ENCODE measurements at places on chromosomes 3 and 15.

GRCh38 chr3:178767581-178767980, 231.3 kb downstream of the KCNMB2 start:
- no peak for DNase-seq

DNA sequence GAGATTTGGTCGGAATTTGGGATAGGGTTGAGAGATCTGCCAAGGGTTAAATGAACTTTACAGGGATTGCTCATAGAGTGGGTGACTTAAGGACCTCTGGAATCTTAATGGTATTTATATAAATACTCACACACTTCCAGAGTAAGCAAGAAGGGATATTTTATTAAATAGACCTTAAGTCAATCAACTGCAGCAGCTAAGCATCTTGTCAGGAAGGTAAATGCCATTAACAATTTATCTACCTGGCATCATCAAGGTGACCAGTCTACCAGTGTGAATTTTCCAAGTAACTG, 123.9 kb downstream of the FEZF2 start:
- no peak for DNase-seq

DNA sequence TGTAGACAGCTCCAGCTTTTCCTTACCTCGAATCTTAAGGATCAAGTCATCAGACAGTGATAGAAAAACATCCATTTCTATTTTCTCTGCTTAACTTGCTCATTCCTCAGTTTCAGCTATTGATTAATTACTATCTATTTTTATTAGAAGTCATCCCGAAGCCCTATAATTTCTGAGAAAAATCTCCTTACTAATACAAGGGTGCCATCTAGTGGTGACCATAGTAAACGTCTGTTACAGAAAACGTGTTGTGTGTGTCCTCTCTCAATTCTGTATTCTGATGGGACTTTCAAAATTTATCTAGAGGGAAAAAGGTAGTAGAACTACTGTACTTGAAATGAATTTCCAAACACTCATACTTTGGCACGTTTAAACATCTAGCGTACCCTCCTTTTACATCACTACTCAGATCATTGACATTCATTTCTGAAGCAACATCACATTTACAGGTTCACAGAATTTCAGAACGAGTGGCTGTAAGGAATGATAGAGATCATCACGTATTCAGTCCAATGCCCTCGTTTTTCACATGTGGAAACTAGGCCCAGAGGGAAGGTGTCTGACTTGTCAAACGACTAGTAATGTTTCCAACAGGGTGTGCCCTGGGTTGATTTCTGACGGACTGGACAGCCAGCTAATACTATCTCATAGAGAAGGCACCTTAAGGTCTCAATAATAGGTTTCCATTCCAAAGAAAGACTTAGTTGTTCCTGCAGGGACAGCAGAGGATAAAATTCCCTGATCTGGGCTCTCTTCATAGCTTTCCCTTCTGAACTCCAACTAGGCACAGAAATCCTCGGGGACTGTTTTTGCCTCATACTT, 25.6 kb downstream of the HACD2 start:
- no peak for DNase-seq

DNA sequence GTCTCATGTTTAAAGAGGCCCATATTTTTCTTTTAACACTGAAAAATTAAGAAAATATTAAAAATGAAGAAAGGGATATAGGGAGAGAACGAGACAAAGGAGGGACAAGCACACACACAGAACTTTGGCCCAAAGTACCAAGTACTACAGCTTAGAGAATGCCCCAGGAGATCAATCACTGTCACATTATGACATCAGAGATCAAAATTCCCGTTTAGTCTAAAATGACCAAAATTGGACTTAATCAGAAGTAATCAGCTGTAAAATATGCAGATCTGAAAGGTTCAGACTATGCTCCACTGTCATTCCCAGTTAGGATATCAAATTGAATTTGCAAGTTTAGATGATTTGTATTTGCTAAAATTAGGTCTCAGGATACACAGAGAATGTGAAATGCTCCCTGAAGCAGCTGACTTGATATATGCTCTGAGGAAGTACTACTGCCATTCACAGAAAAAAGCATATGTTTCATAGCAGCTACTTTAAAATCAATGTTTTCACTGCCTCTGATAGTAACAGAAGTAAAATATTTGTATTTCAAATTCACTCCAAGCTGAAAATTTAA, 123.0 kb downstream of the PEAK1 start:
- DNase-seq, result no peak

GRCh38 chr15:29103824-29104565, 165.6 kb downstream of the NSMCE3 start:
- DNase-seq, result no peak

DNA sequence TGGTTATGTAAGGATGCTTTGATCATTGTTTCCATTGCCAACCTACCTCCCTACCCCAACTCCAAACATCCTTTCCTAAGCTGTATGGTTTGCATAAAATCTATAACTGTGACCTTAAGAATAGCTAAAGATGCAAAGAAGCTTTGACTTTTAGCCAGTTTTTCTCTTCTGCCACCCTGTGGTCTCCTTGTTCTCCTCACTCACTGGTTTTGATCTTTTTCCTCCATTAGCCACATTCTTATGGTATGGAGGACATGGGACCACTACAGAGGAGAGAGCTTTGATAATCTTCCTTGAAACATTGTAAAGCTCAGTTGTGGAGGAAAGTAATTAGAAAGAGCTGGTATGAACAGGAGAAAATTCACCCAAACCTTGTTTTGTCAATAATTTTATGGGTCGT, 115.9 kb downstream of the NEK11 start:
- DNase-seq, result no peak

- no peak for DNase-seq
Observed at GRCh38 chr3:49133226-49133951, 539 bp upstream of the LAMB2 start.

GRCh38 chr3:168618827-168619470, 523.2 kb upstream of the GOLIM4 start:
- DNase-seq, result no peak

GRCh38 chr15:78909791-78910228, 35.0 kb downstream of the CTSH start:
- DNase-seq, result no peak

DNA sequence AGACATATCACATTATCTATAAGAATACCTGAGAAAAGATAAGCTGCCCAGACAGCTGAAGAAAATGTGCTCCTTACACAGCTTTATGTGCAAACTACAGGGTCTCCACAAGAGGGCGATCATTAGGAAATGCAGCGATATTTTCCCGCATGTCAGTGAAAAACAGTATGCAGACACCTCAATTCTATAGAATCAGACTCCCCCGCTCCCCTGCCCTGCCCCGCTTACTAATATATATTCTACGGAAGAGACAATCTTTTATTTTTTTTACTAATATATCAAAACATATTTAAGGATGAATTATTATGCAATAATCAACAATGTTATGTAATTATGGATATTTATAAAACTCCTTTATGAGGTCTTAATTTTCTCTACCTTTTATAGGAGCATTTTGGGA, 681.3 kb downstream of the ROBO1 start:
- DNase-seq, result no peak

DNA sequence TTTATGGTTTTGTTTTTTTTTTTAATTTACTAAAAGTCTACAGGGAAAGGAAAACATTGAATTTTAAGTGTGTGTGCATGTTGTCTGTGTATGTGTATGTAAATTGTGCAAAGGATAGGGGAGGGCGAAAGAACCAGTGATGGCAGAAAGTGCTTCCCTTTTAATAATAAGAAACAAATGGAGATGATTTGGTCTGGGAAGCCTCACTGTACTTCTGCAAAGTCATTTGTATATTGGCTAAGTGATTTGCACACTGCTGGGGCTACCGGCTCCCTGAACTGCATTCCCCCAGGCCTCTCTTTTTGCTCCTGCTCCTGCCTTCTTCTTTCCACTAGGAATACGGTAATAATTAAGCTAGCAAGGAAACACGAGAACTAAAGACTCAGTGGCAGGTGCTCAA, 101.2 kb downstream of the CD47 start:
- no peak for DNase-seq

DNA sequence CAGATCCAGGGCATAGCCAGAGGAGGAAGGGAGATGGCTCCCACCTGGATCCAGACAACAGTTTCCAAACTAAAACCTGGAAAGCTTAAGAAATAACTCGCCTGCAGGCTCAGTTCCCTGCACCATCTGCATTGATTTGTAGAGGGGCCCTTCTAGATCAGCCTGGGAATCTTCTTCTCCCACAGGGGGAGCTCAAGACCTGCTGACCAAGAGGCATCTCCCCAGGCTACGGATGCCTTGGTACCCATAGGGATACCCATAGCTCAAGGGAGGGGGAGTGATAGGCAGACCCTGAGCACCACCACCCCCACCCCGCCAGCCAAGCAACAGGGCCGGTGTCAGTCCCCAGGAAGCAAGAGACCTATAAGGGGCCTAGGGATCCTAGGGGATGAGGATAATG, 28.0 kb upstream of the DCLK3 start:
- DNase-seq, result no peak

DNA sequence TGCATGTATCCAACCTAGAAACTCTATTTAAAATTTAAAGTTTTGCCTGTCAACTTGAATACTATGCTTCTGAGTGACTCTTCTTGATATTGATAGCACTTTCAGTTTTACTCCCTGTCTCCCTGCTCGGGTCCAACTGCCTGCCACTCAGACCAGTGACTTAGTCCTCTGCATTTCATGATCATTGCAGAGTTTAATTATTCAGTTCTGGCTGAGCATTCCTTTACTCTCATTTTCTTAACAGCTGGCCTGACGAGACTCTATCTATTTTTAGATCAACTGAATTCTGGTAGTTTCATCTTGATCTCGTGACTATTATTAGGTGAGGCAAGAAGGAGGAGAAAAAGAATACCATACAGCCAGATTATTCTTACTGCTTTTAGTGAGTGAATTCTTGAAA, 617.4 kb downstream of the SI start:
- DNase-seq, result no peak

GRCh38 chr3:177220136-177220974, 23.1 kb upstream of the TBL1XR1 start:
- DNase-seq, result no peak

GRCh38 chr3:136919799-136920580, 37.8 kb upstream of the IL20RB start:
- no peak for DNase-seq

GRCh38 chr3:177499779-177500423, 302.6 kb upstream of the TBL1XR1 start:
- DNase-seq, result no peak

DNA sequence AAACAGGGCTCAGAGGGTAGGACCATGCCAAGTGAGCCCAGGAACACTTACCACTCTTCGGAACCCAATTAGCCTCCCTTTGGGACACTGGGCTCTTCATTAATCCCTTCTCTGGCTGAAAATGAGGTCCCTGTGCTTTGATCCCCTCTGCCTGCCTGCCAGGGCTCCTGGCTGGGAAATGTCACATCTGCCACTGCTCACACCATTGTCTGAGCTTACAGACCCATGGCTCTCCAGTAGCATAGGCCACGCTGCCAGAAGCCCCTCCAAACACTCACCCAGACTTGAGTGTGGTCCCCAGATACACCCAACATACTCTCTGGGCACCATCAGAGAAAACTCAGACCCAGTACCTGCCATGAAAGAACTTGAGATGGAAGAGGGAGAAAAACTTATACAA, 287.3 kb downstream of the XXYLT1 start:
- DNase-seq, result no peak

- DNase-seq, result no peak
Observed at GRCh38 chr15:99566157-99566897, 543 bp downstream of the MEF2A start.

- no peak for DNase-seq
Observed at GRCh38 chr3:16909802-16910201, 25.0 kb downstream of the PLCL2 start.

GRCh38 chr3:127820826-127821313, 1.4 kb downstream of the MGLL start:
- no peak for DNase-seq

GRCh38 chr15:30979457-30979856, 12.0 kb downstream of the MTMR10 start:
- no peak for DNase-seq

DNA sequence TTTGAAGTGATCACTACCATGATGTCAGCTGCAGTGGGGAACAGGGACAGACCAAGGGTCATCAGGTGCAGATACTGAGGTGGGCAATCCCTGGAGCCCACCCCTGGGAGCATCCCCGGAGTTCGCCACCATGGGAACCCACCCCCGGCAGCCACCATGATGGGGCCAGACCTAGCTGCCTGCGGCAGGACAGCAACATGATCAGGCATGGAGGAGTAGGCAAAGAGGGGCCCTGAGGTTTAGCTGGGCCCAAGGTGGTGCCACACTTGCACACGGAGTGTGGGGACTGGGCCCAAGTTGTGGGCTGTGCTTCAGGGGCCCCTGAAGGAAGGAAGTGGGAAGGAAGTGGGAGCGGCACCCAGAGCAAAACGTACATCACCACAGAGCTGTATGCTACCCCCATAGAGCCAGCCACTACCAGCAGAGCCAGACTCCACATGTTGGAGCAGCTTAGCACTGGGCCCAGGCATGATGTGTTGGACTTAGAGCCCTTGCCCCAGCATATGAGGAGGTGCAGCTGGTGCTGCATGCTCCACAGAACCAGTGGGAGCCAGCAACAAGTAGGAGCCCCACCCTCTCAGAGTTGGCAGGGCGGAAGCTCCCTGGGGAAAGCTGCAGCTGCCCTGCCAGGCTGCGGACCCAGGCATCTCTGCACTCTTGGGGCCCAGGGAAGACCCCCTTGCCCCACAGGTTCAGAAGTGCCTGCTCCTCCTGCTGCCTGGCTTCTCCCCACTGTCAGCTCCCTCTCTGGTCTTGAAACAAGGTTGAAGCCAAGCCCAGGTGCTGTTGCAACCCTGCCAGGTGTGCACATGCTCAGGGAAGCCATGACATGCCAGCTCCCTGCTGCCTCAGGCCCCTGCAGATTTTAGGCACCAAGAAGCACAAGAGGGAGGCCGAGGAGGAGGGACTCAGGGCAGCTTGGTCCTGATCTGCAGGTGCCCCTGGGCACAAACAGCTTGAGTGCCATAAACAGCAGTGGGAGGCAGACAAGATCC, 515.3 kb downstream of the ZBBX start:
- DNase-seq, result no peak

DNA sequence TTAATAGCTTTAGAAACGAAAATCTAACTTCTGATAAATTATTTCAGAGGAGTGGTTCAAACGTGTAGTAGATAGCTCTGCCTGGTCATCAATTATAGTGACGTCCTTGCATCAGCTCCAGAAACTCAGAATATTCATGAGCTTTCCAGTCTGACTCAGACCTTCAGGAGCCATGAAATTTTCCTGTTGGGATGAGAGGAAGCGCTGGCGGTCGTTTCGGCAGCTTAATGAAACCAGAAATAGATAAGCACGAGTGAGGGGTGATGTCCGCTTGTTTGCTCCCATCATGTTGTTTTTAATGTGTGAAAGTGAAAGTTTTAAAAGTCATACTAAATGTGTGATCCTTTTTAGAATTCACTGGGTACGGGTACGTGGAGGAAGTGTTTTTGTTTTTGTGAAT, 141.1 kb downstream of the PGPEP1L start:
- no peak for DNase-seq

- no peak for DNase-seq
Observed at GRCh38 chr3:141178551-141178950, 53.1 kb upstream of the PXYLP1 start.

DNA sequence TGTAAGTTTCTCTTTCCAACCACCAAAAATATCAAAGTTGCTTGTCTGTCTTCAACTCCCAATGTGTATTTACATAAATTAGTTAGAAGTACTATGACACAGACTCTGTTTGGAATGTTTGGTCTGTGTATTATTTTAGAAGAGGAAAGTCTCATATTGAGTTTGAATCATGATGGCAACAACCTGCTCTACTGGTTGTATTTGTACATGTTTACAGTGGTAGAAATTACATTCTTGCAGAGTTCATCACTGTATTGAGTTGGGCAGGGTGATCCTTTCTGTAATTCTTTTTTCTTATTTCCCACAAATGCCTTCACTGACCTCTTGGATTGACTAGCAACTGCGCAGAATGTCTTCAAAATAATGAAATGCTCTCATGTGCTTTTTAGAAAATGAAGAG, 149.6 kb downstream of the CHL1 start:
- no peak for DNase-seq

All from stimulated activated CD8-positive, alpha-beta memory T cell treated with anti-CD3 and anti-CD28 coated beads, Interleukin-7, amount 100 ng/mL, for 1 hour (primary cell).